ENCODE measurements at places on chromosomes 7 and 10.

- no peak for DNase-seq
Observed at GRCh38 chr10:64091897-64092296, 570.7 kb downstream of the REEP3 start.

- no peak for DNase-seq
Observed at GRCh38 chr7:42453931-42454361, 216.9 kb upstream of the GLI3 start.

DNA sequence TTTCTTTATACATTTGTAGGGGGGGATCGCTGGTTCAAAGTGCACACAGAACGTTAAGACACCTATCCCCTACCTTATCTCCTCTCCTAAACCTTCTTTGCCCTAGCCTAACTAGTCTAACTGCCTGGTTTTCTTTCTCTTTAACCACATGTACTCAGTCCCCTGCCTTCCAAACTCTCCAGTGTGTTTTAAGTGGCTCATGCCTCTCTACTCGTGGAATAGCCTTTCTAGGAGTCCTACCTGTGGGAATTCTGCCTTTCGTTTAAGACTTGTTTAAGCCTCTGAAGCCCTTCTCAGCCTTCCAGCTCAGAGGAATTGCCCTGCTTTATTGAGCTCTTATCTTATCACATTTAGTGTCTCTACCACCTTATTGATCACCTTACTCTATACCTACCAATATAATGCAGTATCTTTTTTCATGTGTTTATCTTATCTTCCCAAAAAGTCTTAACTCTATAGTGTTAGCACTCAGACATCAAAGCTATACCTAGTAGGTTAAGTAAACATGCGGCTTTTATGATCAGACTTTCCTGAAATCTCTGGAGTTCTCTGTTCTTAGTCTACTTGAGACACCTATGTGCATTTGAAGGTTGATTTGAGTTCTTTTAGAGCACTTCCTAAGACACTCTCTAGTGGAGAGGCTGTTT lies 50.7 kb downstream of the ARID5B start:
- DNase-seq, result no peak

DNA sequence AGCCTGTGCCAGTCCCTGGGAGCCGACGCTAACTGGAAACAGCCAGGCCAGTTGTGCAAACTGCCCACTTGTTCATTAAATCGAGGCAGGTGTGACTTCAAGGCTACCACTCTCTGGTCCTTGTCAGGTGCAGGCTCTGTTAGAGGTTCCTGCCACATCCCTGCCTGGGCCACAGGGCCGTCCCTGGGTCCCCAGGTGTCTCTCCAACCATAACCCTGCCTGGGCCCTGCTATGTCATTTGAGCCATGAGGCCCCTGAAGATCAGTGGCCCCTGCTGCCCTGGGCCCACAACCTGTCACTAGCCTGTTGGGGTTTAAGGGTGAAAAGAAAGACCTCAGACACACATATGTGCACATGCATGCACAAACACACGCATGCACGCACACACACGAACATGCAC lies 326.9 kb downstream of the TNS3 start:
- DNase-seq, result no peak

GRCh38 chr10:104348601-104349000 lies 5.0 kb upstream of the CFAP58 start:
- no peak for DNase-seq

GRCh38 chr10:112389271-112389822 lies 15.4 kb downstream of the ACSL5 start:
- peak; percentile 6 for DNase-seq
